ENCODE measurements at places on chromosomes 1 and 21.
A peak's percentile ranks its signal among the peaks of the same experiment; 100 is the strongest.

GRCh38 chr1:215863796-215864195 lies 296.7 kb downstream of the KCTD3 start:
- H3K4me3 ChIP-seq: no peak overlapping the region
- H3K36me3 ChIP-seq: no peaks in the 10 kb centered on the region
- no peaks in the 10 kb centered on the region for H3K27me3 ChIP-seq

GRCh38 chr1:236083650-236084385 lies 18.9 kb upstream of the NID1 start:
- H3K27ac ChIP-seq: no peak overlapping the region
- H3K36me3 ChIP-seq: no peaks in the 10 kb centered on the region
- DNase-seq: no peak
- H3K4me1 ChIP-seq: no peaks in the 10 kb centered on the region
- no peak overlapping the region for H3K4me3 ChIP-seq
- H3K27me3 ChIP-seq: no peaks in the 10 kb centered on the region

GRCh38 chr1:226135059-226135651 lies 51.4 kb downstream of the ACBD3 start:
- no peaks in the 10 kb centered on the region for H3K36me3 ChIP-seq
- H3K27ac ChIP-seq: no peak overlapping the region
- no peak overlapping the region for H3K4me3 ChIP-seq

DNA sequence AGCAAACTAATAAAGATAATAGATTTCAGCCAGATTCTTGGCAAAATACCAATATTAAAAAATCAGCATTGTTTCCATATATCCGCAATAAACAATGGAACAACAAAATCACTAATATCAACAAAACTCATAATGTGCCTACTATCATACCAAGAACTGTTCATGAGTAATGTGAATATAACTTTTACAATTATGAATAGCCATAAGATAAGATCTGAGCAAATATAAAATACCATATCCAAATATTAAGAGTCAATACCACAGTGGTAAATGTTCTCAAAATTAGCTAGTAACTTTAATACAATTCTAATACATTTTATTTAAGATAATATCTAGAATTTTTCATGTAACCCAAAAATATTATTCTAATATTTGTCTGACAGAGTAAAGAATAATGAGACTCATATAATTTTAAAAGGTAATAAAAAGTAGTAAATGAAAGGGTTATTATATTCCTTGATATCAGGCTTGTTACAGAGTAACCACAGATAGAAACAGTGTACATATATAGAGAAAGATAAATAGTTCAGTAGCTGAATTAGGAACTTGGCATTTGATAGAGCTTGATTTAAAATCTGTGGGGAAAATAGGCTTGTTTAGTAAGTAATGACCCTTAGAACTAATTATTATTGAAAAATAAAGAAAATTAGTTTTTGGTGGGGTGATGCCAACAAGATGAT lies 2126.6 kb downstream of the MRPL39 start:
- no peaks in the 10 kb centered on the region for H3K27me3 ChIP-seq
- no peaks in the 10 kb centered on the region for H3K36me3 ChIP-seq
- H3K4me1 ChIP-seq: no peaks in the 10 kb centered on the region
- H3K4me3 ChIP-seq: no peak overlapping the region
- no peak for DNase-seq
- H3K27ac ChIP-seq: no peak overlapping the region

GRCh38 chr1:65420590-65421350 lies at the start of the genes LEPR and LEPROT:
Gene LEPR (plus strand): TSS chr1:65420668. CDS start chr1:65565566, 144,898 bp downstream.
Gene LEPROT (plus strand): TSS chr1:65420668. CDS start chr1:65420725, 57 bp downstream.
- peak within 1 kb of the TSS; percentile 76 for H3K4me3 ChIP-seq
- H3K36me3 ChIP-seq: peaks cover 8% of the 10 kb centered on the region
- H3K27ac ChIP-seq: peak within 1 kb of the TSS; percentile 86
- no peaks in the 10 kb centered on the region for H3K27me3 ChIP-seq
- peak; percentile 42 for DNase-seq
- H3K4me1 ChIP-seq: peaks cover 3% of the 10 kb centered on the region

GRCh38 chr1:8055973-8056372 lies 29.9 kb upstream of the ERRFI1 start:
- no peaks in the 10 kb centered on the region for H3K4me1 ChIP-seq
- H3K27me3 ChIP-seq: no peaks in the 10 kb centered on the region
- H3K36me3 ChIP-seq: no peaks in the 10 kb centered on the region
- DNase-seq: no peak

DNA sequence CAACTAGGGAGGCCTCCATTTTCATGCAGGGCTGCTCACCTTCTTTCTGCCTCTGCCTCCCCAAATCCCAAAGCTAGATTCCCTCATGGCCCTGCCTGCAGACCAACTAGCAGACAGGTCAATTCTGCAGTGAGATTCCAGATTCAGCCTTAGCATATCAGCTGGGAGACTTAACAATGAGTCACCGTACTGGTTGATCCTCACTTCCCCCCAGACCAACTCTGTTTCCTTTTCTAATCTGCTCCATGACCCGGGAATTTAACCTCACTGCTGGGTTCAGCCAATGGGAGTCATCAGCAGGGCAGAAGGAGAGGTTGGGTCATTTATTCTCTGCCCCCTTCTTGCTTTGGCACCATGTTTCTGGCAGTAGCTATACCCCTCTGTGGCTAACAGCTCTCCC lies 140.6 kb upstream of the GRIK3 start:
- no peak overlapping the region for H3K27ac ChIP-seq
- H3K27me3 ChIP-seq: no peaks in the 10 kb centered on the region
- no peaks in the 10 kb centered on the region for H3K4me1 ChIP-seq
- no peak for DNase-seq
- H3K4me3 ChIP-seq: no peak overlapping the region
- H3K36me3 ChIP-seq: no peaks in the 10 kb centered on the region
